ENCODE measurements at places on chromosomes 13 and 19.
A peak's percentile ranks its signal among the peaks of the same experiment; 100 is the strongest.

GRCh38 chr13:48066310-48066989, 28.5 kb downstream of the MED4 start:
- no peak for DNase-seq

DNA sequence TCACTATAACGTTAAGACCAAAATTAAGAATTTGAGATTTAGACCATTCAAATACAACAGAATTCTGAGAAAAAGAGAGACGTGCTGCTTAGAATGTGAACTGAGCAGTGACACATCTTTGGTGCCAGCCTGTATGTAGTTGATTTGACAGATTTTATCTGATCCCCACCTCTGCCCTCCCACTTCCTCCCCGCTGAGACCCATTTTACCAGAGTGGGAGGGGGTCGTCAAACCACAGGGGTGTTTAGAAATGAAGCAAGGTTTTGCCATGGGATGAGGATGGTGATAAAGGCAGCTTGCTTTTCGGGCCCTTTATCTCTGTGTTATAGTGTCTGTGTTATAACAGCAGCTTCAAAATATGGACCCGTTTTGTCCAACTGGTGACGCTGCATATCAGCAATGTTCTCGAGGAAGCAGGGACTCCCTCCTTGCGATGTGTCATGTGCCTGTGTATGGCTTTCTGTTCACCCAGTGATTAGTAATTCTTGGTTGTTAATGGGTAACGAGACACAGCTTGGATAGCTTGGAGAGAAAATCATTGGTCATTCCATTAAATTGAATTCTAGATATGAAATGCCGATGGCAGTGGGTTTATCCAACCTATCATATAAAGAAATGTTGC, 125.0 kb downstream of the HS6ST3 start:
- no peak for DNase-seq

DNA sequence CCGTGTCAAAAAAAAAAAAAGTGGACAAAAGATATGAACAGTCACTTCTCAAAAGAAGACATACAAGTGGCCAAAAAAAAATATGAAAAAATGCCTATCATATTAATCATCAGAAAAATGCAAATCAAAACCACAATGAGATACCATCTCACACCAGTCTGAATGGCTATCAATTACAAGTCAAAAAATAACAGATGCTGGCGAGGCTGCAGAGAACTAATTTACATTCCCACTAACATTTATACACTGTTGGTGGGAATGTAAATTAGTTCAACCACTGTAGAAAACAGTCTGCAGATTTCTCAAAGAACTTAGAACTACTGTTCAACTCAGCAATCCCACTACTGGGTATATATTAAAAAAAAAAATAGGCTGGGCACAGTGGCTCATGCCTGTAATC, 26.5 kb upstream of the FOXO1 start:
- DNase-seq, result no peak

DNA sequence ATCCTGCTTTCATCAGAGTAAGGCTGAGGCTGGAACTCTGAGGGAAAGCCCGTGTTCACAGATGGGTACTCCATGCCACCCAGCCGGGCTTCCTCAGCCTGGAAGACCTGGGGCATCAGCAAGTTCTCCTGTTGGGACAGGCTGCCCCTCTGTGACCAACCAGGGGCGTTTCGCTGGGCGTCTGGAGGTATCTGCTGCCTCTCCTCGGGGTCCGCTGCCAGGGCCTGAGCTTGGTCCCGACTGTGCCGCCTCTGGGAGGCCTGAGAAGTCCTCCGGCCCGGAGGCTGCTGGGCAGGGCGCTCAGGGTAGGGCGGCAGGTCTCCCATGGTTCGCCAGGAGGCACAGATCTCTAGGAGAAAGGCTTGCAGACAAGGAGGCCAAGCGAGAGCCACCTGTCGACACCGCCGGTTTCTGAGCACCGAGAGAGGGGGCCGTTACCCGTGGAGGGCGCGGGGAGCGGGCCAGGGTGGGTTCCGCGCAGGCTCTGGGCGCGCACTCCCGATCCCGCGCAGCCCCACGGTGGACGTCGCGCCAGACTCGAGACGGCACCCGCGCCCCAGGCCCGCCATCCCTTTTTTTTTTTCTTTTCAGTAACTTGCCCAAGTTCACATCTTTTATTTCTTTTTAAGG, at the start of gene RSPH6A:
Gene RSPH6A, minus strand, starts transcription at position 458 of the 630 bp plus-strand sequence. Its CDS starts 132 bp downstream, at position 326.
- DNase-seq, result no peak

- DNase-seq, result no peak
These were observed 29.5 kb upstream of the KBTBD6 start for GRCh38 chr13:41162151-41162550.

DNA sequence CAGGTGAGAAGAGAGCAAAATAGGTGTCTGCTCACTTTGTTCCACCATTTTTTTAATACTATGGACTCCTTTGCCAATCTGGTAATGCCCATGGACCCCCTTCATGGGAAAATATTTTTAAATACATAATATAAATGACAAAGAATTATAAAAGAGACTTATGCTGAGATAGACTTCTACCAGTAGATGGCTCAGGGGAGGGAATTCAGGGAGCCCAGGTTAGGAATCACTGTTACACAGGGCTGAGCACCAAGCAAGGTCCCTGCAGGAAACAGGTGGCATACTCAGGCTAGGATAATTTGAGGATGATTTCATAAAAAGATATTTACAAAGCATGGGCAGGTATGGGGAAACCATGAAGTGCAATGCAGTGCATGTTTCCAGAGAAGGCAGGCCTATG, 525.9 kb downstream of the FGF9 start:
- no peak for DNase-seq

DNA sequence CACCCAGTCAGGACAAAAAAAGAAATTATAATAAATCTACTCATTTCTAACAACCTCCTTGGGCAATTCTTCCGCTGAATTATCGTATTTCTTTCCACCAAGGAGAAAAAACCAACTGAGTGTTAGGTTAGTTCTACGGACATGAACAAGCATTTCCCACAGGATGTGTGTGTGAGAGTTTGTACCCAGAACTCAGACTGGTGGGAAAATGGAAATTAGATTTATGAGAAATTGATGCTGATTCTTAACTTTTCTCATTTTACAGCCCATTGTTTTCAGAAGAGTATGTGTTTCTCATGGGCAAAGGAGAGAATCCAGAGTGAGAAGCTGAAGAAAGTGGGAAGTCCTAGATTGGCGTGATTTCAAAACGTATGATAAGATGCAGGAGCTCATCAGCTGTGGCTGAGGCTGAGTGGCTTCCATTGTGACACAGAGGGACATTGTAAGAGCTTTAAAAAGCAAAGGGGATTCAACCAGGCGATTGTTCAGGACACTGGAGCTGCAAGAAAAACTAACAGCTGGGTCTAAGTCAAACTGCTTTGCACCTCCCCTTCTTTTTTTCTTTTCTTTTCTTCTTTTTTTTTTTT, 184.7 kb upstream of the ARGLU1 start:
- DNase-seq, result no peak

- no peak for DNase-seq
These were observed 13.5 kb downstream of the ZSCAN5A start for GRCh38 chr19:56301155-56301554.

GRCh38 chr19:45440873-45441654, 17.3 kb upstream of the ERCC1 start:
- DNase-seq, result no peak

DNA sequence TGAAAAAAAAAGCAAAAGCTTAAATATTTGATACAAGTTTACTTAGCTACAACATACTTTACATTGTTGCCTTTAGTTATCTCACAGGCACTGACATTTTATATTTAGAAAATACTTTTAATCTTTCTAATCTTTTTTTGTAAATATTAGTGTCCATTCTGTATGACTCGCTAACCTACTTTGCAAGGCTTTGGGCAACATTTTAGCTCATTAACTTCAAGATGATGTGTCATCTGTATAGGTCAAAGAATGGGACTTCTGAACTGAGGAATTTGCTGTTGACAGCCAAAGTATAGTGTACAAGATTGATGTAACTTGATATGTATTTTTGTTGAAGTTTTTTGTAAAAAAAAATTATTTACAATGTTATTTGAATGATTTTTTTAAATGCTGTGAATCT, 2.7 kb upstream of the C1QTNF9 start:
- DNase-seq, result no peak

- DNase-seq, result peak; percentile 35
These were observed 38.6 kb downstream of the LIG4 start for GRCh38 chr13:108176685-108177274.

- no peak for DNase-seq
These were observed 17.7 kb downstream of the PLEKHF1 start for GRCh38 chr19:29683009-29683408.

DNA sequence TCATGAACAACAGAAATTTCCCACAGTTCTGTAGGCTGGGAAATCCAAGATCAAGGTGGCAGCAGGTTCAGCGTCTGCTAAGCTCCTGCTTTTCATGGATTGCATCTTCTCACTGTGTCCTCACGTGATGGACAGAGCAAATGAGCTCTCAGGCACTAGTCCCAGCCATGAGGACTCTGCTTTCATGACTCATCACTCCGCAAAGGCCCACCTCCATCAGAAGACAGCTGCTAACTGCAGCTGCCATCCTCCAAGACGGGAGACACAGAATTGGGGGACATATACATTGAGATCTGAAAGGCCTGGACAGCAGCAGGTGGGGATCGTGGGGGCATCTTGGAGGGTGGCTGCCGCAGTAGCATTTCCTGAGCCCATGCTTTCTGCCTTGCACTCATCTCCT, 44.4 kb upstream of the SPATA13 start:
- DNase-seq, result no peak

GRCh38 chr13:101416181-101417042, at the start of gene NALCN:
TSS of gene NALCN (minus strand) at chr13:101416508. CDS start at chr13:101399126, 17,382 bp downstream.
- no peak for DNase-seq

DNA sequence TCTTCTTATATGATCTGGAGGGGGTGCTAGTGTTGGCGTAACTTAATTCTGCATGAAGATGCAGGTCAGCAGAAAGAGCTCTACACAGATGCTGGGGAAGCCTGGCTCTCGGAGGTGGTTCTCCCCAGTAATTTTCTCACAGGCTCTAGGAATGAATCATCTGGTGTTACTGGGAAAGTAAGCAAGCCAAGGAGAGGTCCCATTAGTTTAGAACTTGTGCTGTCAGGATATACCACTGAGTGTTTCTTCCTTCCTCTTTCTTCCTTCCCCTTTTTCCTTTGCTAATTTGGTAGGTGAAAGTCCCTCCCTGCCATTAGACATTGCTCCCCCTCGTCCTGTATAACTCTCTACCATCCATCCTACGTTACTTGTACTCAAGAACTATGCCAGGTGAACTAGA, 68.3 kb downstream of the ATP8A2 start:
- DNase-seq, result no peak

DNA sequence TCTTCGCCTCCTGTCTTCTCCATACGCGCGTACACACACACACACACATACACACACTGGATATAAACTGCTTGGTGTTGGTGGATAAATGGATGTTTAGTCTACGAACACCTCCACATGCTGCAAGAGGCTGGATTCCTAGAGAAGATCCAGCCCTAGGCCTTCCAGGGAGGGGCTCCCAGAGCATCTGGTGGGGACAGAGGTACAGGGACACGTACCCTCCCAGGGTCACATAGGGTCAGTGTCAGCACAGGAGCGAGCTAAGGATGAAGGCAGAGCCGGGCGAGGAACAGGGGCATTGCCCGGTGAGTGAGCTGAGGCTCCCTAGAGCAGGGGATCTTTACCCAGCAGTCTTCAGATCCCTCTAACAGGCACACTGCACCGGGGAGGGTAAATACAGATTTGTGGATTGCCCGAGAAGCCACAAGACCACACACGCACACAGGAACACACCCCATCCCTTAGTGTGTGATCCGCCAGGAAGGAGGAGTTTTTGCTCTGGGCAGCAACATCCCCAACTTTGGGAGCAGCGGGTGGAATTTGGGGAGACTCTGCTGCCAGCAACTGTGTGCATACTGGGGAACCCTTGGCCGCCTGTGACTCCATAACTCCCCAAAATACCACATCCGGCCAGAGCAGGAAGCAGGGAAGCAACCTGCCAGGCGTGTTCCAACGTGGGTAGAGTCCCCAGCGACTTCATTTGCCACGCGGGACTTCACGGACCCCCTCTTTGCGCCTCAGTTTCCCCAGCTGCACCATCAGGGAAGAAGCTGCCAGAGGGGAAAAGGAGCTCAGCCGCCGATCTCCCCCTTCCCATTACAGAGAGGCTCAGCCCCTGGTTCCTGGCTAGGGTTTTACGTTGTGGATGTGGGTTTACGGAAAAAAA, 5.8 kb upstream of the TLE2 start:
- DNase-seq, result no peak

DNA sequence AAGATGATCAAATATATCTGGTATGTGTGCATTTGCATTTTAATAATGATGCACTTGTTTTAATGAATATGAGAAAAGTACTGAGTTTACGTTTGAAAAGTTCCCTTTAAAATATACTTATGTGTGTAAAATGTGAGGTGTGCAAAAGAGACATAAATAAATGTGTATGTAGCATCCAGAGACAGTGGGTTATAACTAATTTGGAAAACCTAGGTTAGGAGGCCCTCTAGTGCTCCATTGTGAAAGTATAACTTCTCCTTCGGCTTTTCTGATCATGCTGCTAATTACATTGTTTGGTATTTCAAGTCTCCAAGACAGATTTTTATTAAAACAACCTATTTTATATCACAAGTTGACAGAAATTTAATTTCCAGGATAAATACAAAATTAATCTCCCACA, 30.1 kb downstream of the SCEL start:
- DNase-seq, result peak; percentile 53

DNA sequence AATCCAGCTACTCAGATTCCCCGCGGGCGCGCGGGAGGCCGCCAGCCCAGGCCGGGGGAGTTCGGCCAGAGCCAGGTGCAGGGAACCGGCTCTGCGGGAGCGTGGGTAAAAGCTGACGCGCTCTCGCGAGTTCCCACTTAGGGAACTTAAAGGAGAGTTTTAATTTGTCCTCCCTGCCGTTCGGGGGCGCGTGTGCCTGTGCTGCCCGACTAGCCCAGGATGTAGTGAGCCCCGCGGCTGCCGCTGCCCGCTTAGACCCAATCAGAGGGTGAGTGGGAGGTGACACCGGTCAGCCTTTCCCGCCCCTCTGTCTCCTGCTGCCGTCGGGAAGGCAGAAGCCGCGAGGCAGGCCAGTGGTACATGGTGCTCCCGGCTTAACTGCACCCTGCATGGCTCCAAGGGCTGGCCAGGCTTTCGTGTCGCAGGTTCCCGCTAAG, 36.0 kb upstream of the NEK3 start:
- DNase-seq, result no peak

GRCh38 chr19:45591004-45591637, 6.5 kb upstream of the OPA3 start:
- DNase-seq, result no peak

DNA sequence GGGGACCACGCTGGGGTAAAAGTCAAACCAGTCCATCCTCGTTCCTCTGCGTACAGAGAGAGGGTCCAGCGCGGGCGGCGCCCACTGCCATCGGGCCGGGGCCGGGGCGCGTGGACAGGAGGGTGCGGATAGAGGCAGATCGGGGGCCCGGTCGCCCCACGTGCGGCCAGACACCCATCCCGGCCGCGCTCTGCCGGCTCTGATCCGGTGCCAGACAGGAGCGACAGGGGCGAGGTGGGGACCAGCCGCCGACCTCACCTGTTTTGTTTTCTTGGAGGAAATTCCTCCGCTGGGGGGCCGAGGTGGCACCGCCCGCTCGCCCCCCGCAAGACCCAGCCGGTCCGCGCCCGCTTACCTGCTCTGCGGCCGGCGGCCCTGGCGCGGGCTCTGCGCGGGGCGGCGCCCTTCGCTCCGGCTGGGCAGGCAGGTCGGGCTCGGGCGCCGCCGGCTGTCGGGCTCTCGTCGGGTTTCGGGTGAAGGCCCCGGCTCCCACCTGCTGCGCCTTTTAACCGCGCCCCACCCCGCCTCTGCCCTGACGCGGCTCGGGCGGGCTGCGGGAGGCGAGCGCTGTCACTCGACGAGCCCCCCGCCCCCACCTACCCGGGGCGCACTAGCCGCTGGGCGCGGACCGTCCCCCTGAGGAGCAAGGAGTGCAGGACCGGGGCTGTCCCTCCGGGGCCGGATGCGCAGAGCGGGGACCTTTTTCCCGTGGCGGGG, at the start of gene GJB6:
Gene GJB6, minus strand, starts transcription at position 481 of the 717 bp plus-strand sequence. CDS start 8,839 bp downstream, outside the sequence.
- DNase-seq, result no peak
